ENCODE measurements at places on chromosomes 1 and 21.
A peak's percentile ranks its signal among the peaks of the same experiment; 100 is the strongest.

- peak; percentile 35 for DNase-seq
These were observed 231.0 kb upstream of the B3GALT2 start for GRCh38 chr1:193417403-193417802.

DNA sequence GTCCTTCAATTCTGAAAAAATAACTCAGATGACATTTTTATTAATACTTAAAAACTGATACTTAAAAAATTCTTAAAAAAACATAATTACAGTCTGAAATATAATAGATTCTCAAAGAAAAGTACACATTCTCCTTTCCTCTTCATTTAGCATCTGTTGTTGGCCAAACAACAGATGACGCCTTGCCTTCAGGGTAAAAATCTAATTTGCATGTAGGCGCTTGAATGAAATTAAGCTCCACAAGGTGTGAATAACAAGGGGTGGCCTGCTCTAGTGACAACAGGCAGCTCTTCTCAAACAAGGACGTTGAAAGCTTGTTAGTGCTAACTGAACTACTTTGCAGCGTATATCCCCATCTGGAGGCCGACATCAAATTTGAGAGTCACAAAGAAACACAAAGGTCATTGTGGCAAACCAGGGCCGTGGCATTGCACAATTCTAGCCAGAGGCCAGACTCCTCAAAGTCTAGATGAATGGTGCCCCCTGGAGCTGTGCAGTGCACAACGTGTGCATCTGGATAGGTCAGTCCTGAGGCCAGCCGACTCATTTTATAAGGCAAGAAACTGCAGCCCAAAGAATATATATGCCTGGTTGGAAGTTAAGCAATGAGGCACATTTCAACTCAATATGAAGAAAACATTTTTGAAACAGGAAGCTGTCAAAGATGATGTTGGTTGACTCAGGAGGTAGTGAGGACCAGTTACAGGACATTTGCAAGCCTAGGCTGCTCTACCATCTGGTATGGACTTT lies 459.2 kb upstream of the RUNX1 start:
- peak; percentile 83 for DNase-seq

DNA sequence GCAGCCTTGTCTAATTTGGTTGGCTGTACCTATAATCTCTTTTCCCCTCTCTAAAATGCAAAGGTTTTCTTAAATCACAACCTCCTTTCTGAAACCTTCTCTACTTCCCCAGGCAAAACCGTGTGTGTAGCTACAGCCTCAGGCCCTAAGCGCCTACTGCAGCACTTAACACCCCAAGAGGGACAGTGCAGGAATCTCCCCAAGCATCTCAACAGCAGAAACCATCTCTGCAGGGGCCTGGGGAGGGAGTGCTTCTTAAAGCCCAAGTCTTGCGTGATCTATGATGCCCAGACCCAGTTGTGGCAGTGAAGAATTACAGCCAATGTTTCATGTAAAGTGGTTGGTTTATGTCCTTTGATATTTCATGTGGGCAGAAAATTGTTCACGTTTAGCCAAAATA lies 159.3 kb downstream of the DSCAM start:
- no peak for DNase-seq

DNA sequence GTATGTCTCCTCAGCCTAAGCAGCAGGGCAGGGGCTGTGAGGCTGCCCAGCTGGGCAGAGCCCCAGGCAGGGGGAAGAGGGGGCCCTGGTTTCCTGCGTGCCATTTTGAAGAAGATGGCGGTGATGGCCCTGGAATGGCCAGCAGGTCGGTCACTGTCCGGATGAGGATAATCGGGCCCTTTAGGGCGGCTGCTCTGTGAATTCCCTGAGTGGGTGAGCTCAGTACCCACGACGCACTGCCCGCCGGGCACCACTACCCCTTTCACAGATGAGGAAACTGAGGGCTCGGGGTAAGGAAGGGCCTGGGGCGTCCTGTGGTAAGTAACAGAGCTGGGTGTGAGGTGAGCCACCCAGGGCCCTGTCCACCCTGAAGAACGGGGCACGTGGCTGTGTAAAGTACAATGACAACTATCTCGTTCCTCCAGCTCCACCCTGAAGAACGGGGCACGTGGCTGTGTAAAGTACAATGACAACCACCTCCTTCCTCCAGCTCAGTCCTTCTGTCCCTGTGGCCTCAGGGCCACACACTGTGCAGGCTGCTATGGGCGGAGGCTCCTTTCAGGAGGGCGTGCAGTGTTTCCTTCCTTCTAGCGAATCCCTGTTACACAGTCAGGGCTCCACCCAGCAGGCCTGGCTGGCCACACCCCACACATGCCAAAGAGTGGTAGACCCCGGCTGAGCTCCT lies 23.2 kb downstream of the ITGB2 start:
- DNase-seq = no peak

- DNase-seq = peak; percentile 15
These were observed 548.2 kb upstream of the ADGRL4 start for GRCh38 chr1:79554688-79555087.

DNA sequence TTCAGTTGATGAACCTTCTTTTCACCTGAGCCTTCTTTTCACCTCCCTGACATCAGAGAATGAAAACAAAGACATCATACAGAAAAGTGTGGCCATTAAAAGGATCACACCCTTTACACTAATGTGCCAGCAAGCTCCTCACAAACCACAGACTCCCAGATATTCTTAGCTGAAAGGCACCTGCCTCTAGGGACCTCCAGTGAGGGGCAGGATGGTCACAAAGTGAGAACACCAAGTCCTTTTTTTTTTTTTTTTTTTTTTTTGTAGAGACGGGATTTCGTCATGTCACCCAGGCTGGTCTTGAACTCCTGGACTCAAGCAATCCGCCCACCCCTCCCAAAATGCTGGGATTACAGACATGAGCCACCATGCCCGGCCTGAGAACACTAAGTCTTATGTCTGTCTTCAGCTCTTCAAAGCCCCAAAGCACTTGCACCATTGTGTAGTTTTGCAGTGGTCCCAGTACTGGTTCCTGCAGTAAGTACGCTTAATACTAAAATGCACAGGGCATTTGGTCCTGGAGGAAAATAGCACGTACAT lies 58.2 kb upstream of the LBR start:
- no peak for DNase-seq

- DNase-seq = no peak
These were observed 275.7 kb downstream of the MATN1 start for GRCh38 chr1:30447701-30448100.

- no peak for DNase-seq
These were observed 48.4 kb downstream of the PBX1 start for GRCh38 chr1:164607351-164607750.

GRCh38 chr1:18142969-18143368 lies 35.4 kb downstream of the IGSF21 start:
- DNase-seq = no peak

GRCh38 chr1:62452951-62453350 lies 16.1 kb downstream of the USP1 start:
- DNase-seq = peak; percentile 67

DNA sequence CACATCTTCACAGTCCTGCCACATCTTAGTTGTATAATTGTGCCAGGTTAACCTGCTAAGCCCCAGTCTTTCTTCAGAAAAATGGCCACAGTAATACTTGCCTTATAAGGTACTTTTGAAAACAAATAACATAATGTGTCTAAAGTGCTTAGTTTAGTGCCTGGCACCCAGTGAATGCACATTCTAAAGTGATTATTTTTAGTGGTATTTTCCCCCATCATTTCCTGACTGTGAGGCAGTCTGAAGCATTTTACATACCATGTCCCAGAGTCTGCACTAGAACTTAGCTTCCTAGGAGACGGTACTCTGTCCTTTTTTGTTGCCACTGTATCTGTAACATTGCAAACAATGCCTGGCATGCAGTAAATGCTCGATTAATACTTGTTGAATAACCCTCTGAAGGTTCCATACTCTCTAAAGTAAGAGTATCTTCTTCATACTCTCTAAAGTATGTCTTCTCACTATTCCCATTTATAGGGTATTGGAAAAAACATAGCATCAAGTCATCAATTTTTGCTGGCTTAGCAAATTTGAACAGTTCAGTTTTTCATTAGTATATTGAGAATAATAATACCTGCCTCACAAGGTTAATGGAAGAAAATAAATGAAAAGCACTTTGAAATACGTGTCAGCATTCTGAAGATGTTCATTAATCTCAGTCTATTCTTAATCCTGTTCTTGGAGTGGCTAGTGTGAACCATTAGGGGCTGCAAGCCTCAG lies 43.7 kb downstream of the FMO3 start:
- DNase-seq = peak; percentile 7

- DNase-seq = no peak
These were observed 18.0 kb upstream of the LCE2D start for GRCh38 chr1:152645146-152645545.

- no peak for DNase-seq
These were observed 67.6 kb upstream of the NEK2 start for GRCh38 chr1:211742889-211743529.

DNA sequence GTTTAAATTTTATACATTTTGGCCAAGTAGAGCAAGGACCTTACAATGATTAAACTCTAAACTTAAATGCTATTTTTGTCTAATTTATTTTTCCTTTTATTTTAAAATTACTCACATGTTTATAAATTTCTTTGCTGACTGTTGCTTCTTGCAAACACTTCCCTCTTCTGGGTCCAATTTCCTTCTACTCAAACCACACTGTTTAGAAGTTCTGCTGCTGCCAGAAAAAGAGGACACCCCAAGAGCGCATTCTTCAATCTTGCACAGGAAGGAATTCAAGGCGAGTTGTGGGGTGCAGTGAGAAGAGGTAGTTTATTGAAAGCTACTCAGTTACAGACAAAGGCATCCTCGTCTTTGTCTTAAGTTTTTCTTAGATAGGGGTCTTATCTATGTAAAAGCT lies 88.5 kb upstream of the NEK7 start:
- DNase-seq = no peak

GRCh38 chr1:150233359-150234308 lies 2.3 kb downstream of the ANP32E start:
- DNase-seq = peak; percentile 62

DNA sequence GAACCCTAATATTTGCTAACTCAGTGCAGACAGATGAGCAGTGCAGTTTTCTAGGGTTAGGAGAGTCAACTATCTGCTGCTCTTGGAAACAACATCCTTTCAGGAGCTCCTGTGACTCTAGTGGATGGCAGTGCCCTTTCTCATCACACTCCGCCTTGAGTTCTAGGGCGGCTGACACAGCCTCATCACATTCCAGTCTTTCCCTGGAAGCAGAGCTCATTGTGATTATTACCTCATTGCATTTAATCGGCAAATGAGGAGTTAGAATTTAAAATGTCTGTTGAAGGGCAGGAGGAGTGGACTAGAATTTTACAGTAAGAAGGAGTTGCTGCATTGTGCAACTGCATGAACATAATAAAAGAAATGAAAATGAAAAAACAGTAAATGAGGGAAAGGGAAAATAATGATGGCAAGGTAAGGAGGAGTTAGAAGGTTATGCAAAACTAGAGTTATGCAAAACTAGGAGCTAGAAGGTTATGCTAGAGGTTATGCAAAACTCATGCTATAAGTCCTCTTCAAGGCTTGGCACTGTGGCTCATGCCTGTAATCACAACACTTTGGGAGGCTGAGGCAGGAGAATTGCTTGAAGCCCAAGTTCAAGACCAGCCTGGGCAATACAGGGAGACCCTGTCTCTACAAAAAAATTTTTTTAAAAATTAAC lies 6.9 kb upstream of the PTGFRN start:
- no peak for DNase-seq

- DNase-seq = no peak
These were observed 17.2 kb upstream of the PRDX6 start for GRCh38 chr1:173459885-173460284.

- DNase-seq = peak; percentile 92
These were observed 6.1 kb upstream of the ADAM15 start for GRCh38 chr1:155044812-155045657.

- DNase-seq = peak; percentile 76
These were observed 65.0 kb downstream of the WDR64 start for GRCh38 chr1:241716915-241717656.

- DNase-seq = no peak
These were observed 7.7 kb upstream of the CYP4Z1 start for GRCh38 chr1:47059376-47059775.

DNA sequence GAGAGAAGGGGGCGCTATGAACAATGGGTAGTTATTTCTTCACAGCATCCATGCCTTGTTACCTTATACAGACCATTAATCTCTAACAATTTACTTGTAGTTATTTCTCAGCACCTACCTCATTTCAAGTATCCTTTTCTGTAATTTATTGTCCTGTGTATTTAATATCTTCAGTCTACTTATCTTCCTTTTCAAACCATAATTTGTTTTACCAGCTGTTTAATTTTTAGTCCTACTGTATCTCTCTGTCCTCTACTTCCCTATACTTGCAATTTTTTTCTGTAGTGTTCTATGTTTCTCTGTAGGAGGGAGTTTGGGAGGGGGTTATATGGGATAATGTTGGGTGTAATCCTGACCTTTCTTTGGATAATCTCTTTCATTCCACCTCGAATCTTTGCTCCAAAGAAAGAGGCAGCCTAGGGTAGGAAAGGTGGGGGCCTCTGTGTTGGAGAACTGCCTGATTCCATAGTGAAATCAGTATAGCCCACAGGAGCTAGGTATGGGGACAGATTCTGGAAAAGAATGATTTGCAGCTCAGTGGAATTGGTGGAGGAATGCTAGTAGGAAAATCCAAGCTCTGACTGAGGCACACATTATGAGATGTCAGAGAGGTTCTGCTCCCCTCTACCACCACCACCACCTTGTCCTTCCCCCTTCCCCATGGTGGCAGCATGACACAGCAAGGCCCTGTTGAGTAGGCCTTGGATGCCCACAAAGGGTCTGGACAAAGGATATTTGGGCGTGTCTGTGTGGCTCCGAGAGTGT lies 642 bp downstream of the MLLT11 start:
- DNase-seq = no peak
